ENCODE measurements at places on chromosomes 11 and 22.
A peak's percentile ranks its signal among the peaks of the same experiment; 100 is the strongest.

DNA sequence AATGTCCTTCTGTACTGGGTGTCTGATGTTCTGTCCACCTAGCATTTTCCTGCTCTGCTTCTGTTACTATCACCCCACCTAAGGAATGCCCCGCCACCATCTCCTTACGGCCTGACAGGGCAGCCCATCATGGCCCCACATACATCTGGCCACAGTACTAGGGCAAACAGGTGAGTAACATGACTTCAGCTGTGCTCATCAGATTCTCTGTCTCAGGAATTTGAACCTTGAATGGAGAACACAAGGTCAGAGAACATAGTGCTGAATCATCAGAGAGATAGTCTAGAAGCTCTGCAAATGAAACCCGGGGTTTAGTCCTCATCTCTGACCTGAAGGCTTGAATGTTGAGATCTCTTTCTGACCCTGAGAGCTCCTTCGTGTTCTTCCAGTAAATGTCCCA, 32.4 kb downstream of the ZC3H12C start:
- DNase-seq, result no peak

- DNase-seq, result no peak
Measured at GRCh38 chr11:73980001-73980961, 2.4 kb downstream of the UCP2 start.

GRCh38 chr11:79902493-79902892, 461.7 kb upstream of the TENM4 start:
- no peak for DNase-seq

DNA sequence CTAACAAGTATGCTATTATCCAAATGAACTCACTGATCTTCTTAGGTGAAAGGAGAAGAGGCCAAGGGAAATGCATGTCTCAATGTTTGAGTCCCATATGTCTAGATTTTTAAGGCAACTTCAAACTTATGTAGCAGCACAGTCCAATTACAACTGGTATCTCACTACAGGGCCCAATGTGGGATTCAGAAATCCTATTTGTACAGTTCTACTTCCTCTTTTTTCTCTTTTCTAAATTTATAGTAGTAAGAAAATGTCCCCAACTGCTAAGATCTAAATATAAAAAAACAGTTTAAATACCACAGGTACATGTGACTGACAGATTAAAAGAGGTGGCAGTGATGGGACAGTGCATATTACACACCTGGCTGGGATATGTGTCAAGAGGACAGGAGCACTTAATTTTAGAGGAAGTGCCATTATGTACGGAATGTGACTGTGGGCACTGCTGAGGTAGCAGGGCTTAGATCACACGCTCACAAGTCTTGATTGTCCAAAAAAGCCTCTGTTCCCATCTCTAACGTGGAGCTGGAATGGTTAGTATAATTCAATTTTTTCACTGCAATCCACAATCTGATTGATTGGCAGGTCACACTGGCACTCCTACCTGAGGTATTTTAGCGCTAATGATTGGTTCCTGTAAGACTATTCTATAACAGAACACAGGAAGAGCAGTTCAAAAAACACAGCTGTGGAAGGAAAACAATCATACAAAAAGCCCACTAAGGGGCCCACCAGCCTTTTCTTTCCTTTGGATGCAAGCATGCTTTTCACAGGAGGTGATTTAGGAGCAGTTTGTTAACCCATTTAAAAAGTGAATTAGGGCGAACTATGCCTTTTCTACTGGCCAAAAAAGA, 34.6 kb downstream of the APOL5 start:
- no peak for DNase-seq

DNA sequence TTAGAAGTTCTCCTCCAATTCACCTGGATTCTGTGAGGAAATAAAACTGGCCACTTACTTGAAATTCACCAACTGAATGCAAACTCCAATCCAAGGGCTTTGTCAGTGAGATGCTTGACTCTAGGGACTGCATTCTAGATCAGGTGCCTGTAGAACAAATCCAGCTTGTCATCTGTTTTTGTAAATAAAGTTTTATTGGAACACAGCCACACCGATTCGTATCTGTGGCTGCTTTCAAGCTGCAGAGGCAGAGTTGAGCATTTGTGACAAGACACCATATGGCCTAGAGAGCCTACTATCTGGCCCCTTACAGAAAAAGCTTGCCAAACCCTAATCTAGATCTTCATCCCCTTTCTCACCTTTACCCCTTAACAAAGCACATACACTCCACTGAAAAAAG, 82.3 kb downstream of the BTBD10 start:
- no peak for DNase-seq

DNA sequence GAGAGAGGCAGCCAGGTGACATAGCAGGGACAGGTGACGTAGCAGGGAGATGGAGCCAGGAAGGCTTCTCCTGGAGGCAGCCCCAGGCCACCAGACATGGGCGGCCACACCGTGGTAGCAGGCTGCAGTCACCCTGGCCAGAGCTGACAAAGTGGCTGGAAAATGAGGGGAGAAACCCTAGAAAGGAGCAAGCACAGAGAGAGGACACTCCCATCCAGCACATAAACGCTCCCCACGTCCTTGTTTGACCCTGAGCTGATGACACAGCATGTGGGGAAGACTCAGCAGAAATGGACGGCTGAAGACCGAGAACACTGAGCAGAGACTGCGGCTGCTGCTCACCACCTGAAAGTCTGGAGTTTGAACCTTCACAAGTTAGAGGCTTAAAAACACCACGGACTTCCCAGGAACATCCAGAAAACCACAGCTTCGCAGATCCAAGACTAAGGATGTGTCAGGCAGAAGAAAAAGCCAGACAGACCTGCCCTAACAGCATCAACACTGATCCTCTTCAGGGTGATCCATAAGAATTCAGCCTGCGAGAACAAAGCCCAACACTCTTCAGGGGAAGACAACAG, 28.7 kb downstream of the DRD4 start:
- no peak for DNase-seq

GRCh38 chr11:81596704-81597103, 1137.0 kb downstream of the FAM181B start:
- no peak for DNase-seq

DNA sequence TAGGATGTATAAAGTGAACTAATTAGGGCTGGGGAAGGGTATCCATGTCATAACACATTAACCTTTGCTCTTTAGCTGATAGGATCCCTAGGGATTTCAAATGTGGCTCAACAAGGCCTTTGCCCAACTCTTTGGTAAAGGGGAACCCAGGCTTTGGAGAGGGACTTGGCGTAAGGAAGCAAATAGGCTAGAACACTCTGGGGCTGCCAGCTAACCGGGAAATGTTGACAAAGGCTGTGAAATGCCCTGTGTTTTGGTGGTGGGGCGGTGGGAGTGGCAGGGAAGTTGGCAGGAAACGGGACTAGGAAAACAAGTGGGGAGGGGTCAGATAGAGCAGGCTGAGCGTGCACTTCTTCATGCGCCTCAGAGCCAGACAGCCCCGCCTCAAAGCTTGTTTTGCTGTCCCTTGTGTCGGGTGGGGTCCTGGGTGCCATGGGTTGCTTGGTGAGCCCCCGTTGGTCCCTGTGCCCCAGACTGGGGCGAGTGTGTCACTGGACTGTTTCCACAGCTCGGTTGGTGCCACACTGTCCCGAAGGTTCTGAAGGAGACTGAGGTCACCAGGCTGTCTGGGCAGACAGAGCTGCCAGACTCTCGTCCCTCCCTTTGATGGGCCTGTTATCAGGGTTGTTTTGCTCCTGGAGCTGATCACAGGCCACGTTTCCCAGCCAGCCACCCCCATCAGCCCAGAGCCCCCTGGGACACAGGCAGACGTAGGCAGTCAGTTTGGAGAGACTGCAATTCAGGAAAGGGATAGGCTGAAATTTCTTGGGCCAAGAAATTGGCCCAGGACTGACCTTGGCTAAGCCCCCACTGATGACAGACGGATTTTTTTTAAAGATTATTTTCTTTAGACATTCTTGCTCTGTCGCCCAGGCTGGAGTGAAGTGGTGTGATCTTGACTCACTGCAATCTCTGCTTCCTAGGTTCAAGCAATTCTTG, 19.6 kb downstream of the KCTD21 start:
- no peak for DNase-seq

DNA sequence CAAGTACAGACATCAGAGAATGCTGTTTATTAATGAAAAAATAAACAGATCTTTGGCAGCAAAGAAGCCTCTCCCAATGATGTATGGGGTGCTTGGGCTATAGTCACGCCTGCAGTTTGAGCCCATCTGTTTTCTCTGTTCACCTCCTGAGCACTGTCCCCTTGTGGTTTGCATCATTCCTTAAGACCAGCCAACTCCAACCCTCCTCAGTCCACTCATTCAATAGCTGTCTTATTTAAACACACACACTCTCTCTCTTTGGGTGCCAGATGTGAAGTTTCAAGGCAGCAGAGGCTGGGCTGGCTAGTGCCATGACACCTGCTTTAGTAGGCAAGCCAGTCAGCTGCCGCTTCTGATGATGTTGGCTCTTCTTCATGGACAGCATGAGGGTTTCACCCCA, 58.1 kb downstream of the POLD3 start:
- no peak for DNase-seq

- DNase-seq, result no peak
Measured at GRCh38 chr11:3022300-3022967, 30.3 kb upstream of the NAP1L4 start.

- no peak for DNase-seq
Measured at GRCh38 chr22:43128928-43129424, 14.2 kb downstream of the MCAT start.

- peak; percentile 3 for DNase-seq
Measured at GRCh38 chr11:111531687-111532364, 8.7 kb upstream of the LAYN start.

- no peak for DNase-seq
Measured at GRCh38 chr11:74839446-74839845, 90.8 kb downstream of the RNF169 start.

GRCh38 chr11:128026596-128026995, 560.8 kb downstream of the ETS1 start:
- no peak for DNase-seq

DNA sequence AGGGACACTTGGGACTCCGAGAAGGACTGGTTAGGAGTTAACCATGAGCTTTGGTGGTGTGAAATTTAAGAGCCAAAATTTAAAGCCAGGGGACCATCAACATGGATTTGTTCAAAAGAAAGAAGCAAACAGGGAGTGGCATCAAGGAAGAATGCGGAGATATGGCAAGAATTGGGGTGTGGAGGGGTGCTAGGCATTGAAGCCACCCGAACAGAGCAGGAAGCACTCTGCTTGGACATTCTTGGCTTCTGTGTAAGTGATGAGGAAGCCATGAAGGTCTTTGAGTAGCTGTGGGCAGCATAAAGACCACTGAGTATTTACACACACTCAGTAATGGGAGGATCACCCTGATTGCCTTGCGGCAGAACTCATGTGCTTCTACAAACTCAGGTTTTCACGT, 27.2 kb upstream of the PAMR1 start:
- DNase-seq, result no peak

DNA sequence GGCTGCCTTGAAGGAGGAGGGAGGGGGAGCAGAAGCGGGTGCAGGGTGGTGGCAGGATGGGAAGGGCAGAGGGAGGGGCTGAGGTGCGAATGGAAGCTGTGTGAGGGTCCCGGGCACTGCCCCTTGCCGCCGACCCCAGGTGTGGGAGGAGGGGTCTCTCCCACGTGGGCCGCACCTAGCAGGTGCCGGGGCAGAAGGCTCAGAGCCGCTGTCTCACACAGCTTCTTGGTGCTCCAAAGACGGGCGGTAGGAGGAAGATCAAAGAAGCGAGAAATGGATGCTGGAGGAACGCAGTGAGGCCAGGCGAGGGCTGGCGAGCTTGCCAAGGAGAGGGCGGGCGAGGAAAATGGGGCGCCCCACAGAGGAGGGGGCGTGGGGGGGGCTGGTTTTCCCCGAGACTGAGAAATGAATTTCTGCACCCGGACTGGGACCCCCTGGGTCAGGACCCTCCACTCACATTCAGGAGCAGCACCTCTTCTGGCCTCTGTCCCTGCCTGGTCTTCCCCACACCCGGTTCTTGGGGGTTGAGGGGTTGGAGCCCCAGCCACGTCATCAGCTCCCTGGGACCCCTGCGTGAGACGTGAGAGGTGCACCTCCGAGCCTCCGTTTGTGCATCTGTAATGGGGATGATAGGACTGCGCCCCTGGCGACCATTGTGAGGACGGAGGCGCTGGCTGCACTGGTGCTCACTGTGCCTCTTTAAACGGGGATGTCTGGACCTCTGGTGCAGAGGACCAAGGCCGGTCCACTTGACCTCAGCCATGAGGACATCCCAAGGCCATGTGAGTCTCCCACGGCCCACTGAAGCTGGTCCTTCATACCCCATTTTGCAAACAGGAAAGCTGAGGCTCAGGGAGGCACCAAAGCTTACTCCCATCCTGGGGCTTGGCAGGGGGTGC, 16.8 kb downstream of the LSP1 start:
- no peak for DNase-seq

- no peak for DNase-seq
Measured at GRCh38 chr11:62186195-62186594, 3.8 kb upstream of the SCGB1D1 start.

- no peak for DNase-seq
Measured at GRCh38 chr11:11171854-11172253, 181.2 kb downstream of the CSNK2A3 start.

DNA sequence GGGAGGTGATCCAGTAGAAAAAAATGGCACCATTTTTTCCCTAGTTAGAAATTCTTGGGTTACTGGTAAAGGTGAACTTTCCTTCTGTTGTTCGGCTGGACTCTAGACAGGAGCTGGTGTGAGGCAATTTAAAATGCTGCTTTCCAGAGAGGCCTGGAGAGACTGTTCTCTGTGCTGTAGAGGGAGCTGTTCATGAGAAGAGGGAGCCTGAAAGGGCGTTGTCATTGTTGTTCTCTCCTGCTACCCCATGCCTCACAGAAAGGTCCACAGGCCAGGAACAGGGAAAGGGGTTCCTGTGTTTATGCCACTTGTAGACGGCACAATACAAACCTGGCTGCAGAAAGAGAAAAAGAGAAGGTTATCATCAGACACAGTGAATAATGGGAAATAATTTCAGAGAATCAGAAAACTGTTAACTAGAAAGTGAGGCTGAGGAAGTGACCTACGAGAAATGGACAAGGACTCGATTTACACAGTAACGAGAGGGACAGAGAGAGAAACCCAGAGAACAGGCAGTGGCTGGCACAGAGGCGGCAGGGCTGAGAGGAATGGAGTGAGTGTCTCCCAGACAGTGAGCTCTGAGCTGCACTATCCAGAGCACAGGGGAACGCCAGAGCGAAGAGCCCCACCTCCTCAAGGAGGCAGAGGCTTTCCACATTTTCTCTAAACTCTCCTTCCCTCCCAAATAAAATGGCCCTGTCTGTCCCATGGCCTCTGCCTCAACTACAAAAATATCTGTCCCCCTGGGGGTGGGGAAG, 109.2 kb downstream of the RRM1 start:
- DNase-seq, result no peak

DNA sequence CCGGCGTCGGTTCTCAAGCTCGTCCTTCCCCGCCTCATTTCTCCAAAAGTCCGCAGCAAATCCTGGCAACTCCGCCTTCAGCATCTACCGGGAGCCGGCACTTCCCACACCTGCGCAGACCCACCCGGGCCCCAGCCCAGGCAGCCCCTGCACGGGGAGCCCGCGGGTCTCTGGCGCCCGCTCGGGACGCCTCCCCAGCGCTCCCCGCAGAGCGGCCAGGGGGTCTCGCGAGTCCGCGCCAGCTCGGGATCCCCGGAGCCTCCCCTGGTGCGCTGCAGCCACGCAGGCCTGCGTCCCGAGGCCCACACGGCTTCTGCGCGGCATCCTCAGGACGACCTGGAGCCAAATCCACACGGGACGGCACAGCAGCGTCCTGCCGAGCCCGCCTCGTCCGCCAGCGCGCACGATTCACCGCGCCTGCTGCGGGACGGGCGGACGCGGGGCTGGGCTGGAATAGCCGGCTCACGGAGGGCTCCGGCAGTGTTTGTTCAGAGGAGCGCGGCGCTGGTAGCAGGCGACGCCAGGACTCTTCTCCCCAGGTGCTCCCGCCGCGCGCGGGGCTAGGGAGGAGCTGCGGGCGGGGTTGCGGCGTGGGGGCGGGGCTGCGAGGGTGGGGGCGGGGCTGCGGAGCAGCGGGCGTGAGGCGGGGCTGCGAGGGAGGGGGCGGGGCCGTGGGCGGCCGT, 816 bp upstream of the PHRF1 start:
- DNase-seq, result peak; percentile 24

Data from HCT116 (cell line).